Thymus (tissue), 14 donors: ENCODE measurements at places on chromosomes 1 and 21.

DNA sequence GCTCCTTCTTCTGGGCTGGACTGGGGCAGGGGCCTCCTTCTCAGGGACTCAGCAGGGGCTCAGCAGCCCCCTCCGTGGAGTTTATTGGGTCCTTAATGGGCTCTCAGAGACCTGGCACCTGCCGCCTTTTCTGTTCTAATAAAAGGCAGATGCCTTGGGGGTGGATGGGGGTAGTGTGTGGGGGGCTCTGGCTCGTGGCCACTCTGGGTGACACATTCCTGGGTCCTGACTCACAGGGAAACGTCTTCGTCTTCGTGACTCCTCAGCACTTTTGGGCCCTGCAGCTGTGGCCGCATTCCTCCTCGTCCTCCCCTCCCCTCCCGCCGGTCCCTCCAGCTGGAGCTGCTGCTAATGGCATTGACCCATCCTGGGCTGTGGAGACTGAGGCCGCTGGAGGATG is 107.8 kb upstream of the WNT4 start:
- DNase-seq = no peak

- no peak for DNase-seq
These were observed 135.5 kb downstream of the TNFSF18 start for GRCh38 chr1:172915271-172915670.

DNA sequence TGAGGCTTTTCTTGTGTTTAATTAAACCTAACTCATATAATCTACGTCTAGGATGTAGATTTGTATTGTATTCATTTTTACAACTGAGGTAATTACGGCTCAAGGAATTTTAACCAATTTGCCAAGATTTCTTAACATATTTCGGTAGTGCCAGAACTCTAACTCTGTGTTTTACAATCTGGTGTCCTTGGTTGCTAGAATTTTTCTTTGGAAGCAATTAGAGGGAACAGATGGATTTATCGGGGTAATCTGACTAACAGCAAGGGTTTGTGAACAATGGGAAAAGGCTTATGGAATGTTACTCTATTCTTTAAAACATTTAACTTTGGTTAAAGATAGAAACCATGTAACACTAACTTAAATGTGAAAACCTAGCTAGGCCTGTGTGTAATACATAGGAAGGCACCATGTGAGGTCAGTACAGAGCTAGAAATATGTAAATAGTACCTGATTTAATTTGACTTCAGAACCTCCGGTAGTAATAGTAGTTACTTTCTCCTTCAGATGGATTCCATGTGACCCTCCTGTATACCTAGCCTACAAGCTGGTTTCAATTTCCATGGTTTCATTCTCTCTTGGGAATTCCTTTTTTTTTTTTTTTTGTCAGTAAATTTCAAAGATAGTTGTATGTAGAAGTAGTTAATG is 1.2 kb downstream of the MTF2 start:
- DNase-seq = peak; percentile 52

- no peak for DNase-seq
These were observed 502.8 kb downstream of the LTN1 start for GRCh38 chr21:28489821-28490350.

DNA sequence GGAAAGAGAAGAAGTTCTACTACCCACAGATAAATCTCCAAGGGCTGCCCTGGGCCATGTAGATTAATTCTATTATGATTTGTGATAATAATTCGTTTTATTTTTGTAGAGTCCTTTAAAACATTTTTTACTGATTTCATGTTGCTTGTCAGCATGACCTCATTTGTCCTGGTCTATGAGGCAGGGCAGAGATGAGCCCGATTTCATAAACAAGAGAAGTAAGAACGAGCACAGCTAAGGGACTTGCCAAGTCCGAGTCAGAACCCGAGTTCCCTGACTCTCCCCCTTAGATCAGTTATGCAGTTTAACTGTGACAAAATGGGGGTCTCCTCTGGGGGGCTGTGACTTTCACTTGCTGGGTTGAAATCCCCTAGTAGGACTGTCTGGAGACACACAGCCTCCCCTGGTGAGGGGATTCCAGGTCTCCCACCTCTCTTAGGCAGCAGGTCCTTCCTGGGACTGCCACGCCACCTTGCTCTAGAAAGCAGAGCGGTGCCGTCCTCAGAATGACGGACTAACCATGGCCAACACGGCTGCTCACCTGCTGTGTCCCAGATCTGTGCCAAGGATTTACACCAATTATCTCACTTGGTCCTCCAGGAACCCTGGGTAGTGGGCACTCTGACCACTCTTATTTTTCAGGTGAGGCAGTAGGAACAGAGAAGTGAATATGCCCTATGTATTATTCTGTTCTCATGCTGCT is 31.0 kb upstream of the SOX13 start:
- DNase-seq = no peak

- DNase-seq = no peak
These were observed 149.1 kb downstream of the GREM2 start for GRCh38 chr1:240462766-240463395.

- DNase-seq = no peak
These were observed 35.4 kb downstream of the PTPRU start for GRCh38 chr1:29271724-29272123.

DNA sequence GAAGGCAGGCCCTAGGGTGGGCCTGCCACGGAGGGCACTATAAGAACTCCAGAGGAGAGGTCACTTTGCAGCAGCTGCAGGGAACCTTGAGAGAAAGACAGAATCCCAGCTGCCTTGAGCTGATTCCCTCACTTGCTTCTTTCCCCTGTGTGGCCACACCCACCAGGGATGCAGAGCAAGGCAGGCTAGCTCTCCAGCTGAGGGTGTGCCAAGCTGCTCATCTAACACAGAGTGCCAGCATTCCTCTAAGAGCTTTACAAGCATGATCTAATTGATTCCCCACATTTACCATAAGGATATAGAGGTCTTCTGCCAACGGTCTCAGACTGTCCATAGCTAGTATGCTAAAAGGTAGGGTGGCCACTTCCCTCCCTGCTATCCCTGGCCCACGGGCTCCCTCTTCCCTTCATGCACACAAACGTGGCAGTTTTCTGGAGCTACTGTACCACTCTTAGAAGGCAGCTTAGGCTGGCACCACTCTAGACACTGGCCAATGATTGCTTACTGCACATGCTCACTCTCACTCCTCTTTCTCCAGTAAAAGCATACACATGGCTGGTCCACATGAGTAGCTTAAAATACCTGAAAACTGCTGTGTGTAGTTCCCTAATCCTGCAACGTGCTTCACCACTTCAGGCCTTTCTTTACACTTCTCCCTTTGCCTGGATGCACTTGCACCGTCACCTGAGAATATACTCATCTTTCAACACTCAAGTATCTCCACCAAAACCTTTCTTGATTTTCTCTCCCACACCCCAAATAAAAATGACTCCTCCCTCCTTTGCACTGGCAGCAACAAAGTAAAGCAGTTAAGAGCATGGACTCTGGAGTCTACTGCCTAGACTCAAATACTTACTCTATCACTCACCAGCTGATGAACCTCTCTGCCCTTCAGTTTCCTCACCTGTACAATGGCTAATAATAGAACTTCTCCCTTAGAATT is 57.7 kb downstream of the DMAP1 start:
- no peak for DNase-seq
